Muscle of back (tissue), 13 donors: ENCODE measurements at places on chromosomes 12 and 14. TPM values are rescaled to one million over a fixed set of nuclear protein-coding genes. Genes with fewer than 3 reads are reported as not detected.

Gene CIT
- polyA plus RNA-seq = 7.1 TPM

Gene LHX5
- not detected for polyA plus RNA-seq

Gene SAMD4A
- polyA plus RNA-seq = 73.8 TPM

Gene CLEC4D
- not detected for polyA plus RNA-seq

Gene RESF1
- 28.9 TPM for polyA plus RNA-seq

Gene CCDC177
- polyA plus RNA-seq = not detected

Gene EEA1
- 23.4 TPM for polyA plus RNA-seq

Gene TUNAR
- 0.07 TPM for polyA plus RNA-seq

Gene SERPINA10
- not detected for polyA plus RNA-seq

Gene LRP10
- polyA plus RNA-seq = 42.4 TPM

Gene ASB8
- polyA plus RNA-seq = 29.9 TPM

Gene TMEM117
- polyA plus RNA-seq = 7.6 TPM

Gene TAS2R9
- polyA plus RNA-seq = not detected

Gene SLC5A8
- polyA plus RNA-seq = not detected

Gene TMEM121
- polyA plus RNA-seq = 3.0 TPM

Gene PLA2G1B
- polyA plus RNA-seq = not detected

Gene HRK
- polyA plus RNA-seq = 0.35 TPM

Gene OTX2
- not detected for polyA plus RNA-seq

Gene PZP
- 1.7 TPM for polyA plus RNA-seq

Gene AMN
- 0.39 TPM for polyA plus RNA-seq

Gene PLEKHD1
- polyA plus RNA-seq = 0.53 TPM

Gene PLEKHH1
- 2.2 TPM for polyA plus RNA-seq

Gene TDRD9
- 0.60 TPM for polyA plus RNA-seq

Gene AICDA
- polyA plus RNA-seq = 0.26 TPM

Gene KRT2
- 0.08 TPM for polyA plus RNA-seq

Gene ARMH4
- polyA plus RNA-seq = 9.3 TPM

Gene PPP4R4
- polyA plus RNA-seq = 0.40 TPM

Gene TAS2R19
- polyA plus RNA-seq = 2.2 TPM

Gene LMO3
- polyA plus RNA-seq = 1.6 TPM

Gene CREBL2
- 10.6 TPM for polyA plus RNA-seq

Gene FSCB
- polyA plus RNA-seq = not detected

Gene CABP1
- 1.9 TPM for polyA plus RNA-seq

Gene FIGNL2
- 0.78 TPM for polyA plus RNA-seq

Gene KIF26A
- 7.3 TPM for polyA plus RNA-seq

Gene CEBPE
- 0.16 TPM for polyA plus RNA-seq

Gene SERPINA5
- polyA plus RNA-seq = 0.32 TPM
